T-helper 2 cell treated with Interferon-gamma antibody and Interleukin-4, amounts not matched to agents 5 μg/mL and 100 μg/mL, for 36 hours (primary cell): ENCODE measurements at places on chromosomes 2 and 18.

DNA sequence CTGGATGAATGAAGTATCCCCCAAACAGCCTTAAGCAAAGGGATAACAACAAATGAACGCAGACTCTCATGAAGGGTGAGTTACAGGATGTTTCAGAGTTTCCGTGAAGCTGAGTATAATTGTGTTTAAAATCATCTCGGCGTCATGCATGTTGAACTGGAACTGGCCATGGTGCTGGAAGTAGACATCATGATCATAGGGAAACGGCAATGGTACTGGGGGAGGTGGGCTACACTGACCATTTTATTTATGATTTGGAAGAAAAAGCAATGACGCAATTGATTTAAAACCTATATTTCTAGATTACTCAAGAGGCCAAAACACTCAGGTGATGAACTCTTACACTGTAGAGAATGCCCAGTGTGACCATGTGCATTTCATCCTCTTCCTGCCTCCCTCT lies 387.9 kb upstream of the MYT1L start:
- no peak for DNase-seq
- H3K27me3 ChIP-seq = no peaks in the 10 kb centered on the region
- H3K36me3 ChIP-seq = no peaks in the 10 kb centered on the region
- no peaks in the 10 kb centered on the region for H3K4me1 ChIP-seq
- H3K4me3 ChIP-seq = no peak overlapping the region

- peak overlapping the region; percentile 97 for H3K27ac ChIP-seq
- no peaks in the 10 kb centered on the region for H3K36me3 ChIP-seq
- no peaks in the 10 kb centered on the region for H3K27me3 ChIP-seq
- H3K4me1 ChIP-seq = peaks cover 56% of the 10 kb centered on the region
These were observed 22.5 kb downstream of the TEX44 start for GRCh38 chr2:231615058-231615671.

GRCh38 chr2:219628986-219629901 lies 1.8 kb downstream of the SLC4A3 start:
- H3K27ac ChIP-seq = no peak overlapping the region
- H3K4me3 ChIP-seq = no peak overlapping the region
- H3K36me3 ChIP-seq = no peaks in the 10 kb centered on the region
- no peak for DNase-seq
- H3K4me1 ChIP-seq = peaks cover 4% of the 10 kb centered on the region
- peaks cover 24% of the 10 kb centered on the region for H3K27me3 ChIP-seq

DNA sequence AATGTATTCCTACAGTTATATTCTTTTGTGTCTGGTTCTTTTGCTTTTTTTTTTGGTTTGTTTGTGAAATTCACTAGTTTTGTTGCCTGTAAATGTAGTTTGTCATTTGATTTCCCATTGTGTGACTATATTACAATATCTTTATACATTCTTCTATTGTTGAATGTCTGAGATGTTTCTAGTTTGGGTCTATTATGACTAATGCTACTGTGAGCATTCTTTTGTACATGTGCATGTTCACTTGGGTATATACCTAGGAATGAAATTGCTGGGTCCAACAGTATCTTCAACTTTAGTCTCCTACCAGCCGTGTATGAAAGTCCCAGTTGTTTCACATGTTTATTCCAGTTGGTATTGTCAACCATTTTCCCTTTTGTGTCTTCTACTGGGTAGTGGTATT lies 112.7 kb upstream of the RBMS1 start:
- H3K4me3 ChIP-seq = no peak overlapping the region
- H3K27me3 ChIP-seq = peaks cover 2% of the 10 kb centered on the region
- DNase-seq = no peak
- H3K27ac ChIP-seq = no peak overlapping the region

DNA sequence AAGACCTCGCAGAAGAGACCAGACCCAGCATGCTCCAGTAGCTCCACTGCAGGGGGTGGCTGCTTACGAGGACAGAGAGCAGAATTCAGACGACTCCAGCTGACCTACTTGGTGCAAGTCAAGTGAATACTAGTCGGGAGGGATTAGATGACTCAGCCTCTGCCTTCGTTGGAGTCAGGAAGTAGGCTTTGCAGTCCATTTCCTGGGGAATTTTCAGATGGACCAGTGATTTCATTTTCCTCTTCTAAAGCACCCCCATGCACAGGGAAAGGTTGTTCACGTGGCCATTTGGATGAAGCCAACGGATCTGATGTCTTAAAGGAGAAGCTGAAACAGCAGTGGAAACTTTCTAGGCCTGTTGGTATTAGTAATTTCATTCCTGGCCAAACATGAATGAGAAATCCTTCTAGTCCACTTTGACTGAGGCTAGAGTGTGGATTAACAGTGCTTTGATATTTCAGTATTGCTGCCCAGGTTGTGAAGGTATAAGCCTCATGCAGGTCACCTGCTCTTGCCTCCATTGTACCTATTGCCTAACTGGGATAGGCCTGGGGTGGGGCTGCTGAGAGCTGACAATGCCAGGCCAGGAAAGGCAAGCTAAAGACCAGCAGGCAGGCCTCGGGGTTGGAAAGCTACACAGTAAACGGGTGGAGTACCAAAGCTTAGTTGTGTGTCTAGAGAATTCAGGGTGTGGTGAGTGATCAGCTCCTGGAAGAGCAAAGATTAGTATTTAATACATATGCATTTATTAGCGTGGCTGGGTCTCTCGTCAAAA lies 117.6 kb upstream of the FOSL2 start:
- no peaks in the 10 kb centered on the region for H3K27me3 ChIP-seq
- peaks cover 6% of the 10 kb centered on the region for H3K36me3 ChIP-seq
- no peak overlapping the region for H3K27ac ChIP-seq
- peak overlapping the region; percentile 13 for H3K4me3 ChIP-seq
- peaks cover 48% of the 10 kb centered on the region for H3K4me1 ChIP-seq
- no peak for DNase-seq

- H3K4me1 ChIP-seq = peaks cover 6% of the 10 kb centered on the region
- H3K27ac ChIP-seq = no peak overlapping the region
- H3K36me3 ChIP-seq = peaks cover 2% of the 10 kb centered on the region
- DNase-seq = no peak
- no peaks in the 10 kb centered on the region for H3K27me3 ChIP-seq
These were observed 30.1 kb downstream of the RBKS start for GRCh38 chr2:27860111-27860510.

- peaks cover 9% of the 10 kb centered on the region for H3K36me3 ChIP-seq
- H3K4me3 ChIP-seq = no peak overlapping the region
- DNase-seq = no peak
- no peaks in the 10 kb centered on the region for H3K27me3 ChIP-seq
- no peak overlapping the region for H3K27ac ChIP-seq
These were observed 175.8 kb downstream of the SRBD1 start for GRCh38 chr2:45435316-45435715.

DNA sequence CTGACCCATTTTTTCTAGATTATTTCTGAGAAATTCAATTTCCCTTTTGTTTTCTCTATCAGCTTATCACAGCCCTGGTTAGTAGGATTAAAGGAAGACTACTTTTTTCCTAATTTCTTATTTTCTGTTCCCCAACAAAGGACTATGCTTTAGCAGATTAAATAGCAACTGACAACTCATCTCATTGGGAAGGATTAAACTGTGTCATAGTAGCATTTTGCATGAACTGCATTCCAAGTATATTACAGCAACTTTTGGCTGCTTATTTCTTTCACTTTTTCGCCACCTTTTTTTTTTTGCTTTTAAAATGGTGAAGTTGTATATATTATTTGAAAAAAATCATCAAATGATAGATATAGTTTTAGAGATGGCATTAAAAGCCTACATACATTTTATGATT lies 570.3 kb downstream of the FBXO15 start:
- no peak overlapping the region for H3K27ac ChIP-seq
- no peaks in the 10 kb centered on the region for H3K36me3 ChIP-seq
- H3K27me3 ChIP-seq = no peaks in the 10 kb centered on the region
- no peaks in the 10 kb centered on the region for H3K4me1 ChIP-seq

DNA sequence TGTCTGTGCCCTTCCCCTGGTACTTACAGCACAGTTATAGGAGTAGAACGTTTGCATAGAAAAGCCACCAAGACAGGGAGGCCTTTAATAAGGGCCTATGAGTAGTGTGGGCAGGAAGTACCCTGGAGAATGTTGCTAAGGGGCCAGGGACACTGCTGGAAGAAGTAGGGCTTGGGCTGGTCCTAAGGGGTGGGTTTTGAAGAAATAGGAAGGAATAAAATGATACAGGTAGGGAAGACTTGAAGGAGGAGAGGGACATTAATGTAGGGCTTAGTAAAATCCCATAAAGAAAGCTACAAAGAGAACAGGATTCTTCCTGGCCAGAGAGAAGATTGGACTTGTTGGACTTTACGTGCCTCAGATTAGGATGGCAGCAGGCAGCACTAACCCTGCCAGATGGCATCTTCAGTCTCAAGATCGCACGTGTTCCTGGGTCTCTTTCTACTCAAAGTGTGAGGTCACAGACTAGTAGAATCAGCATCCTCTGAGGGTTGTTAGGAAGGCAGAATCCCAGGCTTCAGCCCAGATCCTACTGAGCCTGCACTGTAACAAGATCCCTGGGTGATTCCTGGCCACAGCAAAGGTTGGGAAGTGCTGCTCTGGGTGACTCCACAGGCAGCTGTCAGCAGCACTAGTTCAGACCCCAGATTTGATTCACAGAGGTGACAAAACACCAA lies 39.2 kb downstream of the EPAS1 start:
- no peak overlapping the region for H3K27ac ChIP-seq
- H3K4me3 ChIP-seq = no peak overlapping the region
- no peaks in the 10 kb centered on the region for H3K36me3 ChIP-seq
- DNase-seq = no peak
- peaks cover 29% of the 10 kb centered on the region for H3K4me1 ChIP-seq
- H3K27me3 ChIP-seq = peaks cover 11% of the 10 kb centered on the region

- no peaks in the 10 kb centered on the region for H3K36me3 ChIP-seq
- no peak for DNase-seq
- H3K27me3 ChIP-seq = peaks cover 27% of the 10 kb centered on the region
These were observed 12.0 kb upstream of the TUBB6 start for GRCh38 chr18:12296087-12296403.

GRCh38 chr2:40248294-40248693 lies 203.6 kb downstream of the SLC8A1 start:
- no peaks in the 10 kb centered on the region for H3K27me3 ChIP-seq
- H3K4me3 ChIP-seq = no peak overlapping the region
- peaks cover 5% of the 10 kb centered on the region for H3K4me1 ChIP-seq
- no peak for DNase-seq
- H3K27ac ChIP-seq = no peak overlapping the region

- no peaks in the 10 kb centered on the region for H3K4me1 ChIP-seq
- no peak overlapping the region for H3K4me3 ChIP-seq
- peaks cover 10% of the 10 kb centered on the region for H3K27me3 ChIP-seq
- no peak overlapping the region for H3K27ac ChIP-seq
- H3K36me3 ChIP-seq = no peaks in the 10 kb centered on the region
These were observed 168.9 kb upstream of the SERPINE2 start for GRCh38 chr2:224208007-224208406.

DNA sequence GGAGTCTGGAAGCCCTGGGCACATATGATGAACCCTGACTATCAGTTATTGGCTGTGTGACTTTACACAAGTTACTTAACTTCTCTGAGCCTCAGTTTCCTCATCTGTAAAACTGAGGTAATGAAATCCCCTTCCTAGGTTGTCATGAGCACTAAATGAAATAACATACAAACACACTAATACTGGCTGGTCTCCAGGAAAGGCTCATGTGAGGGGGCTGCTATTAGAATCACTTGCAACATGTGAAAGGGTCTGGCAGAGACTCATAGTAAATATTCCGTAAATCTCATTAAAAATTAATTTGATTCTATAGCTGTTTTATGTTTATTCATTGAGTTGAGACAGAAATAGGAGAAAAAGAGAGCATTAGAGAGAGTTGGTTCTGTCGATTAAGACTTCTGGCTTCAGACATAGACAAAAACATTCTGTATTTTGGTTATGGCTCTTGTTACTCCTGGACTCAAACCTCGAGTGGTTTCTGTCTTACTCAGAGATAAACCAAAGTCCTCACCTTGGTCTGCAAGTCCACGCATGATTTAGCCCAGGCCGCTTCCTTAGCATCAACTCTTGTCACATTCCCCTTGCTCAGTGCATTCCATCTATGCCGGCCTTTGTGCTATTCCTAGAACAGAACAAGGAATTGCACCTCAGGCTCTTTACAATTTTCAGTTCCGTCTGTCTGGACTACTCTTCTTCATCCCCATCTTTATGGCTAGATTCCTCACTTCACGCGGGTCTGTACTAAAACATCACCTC lies 139.1 kb downstream of the NXPH2 start:
- no peak overlapping the region for H3K4me3 ChIP-seq
- no peaks in the 10 kb centered on the region for H3K36me3 ChIP-seq
- no peaks in the 10 kb centered on the region for H3K4me1 ChIP-seq
- no peak overlapping the region for H3K27ac ChIP-seq

DNA sequence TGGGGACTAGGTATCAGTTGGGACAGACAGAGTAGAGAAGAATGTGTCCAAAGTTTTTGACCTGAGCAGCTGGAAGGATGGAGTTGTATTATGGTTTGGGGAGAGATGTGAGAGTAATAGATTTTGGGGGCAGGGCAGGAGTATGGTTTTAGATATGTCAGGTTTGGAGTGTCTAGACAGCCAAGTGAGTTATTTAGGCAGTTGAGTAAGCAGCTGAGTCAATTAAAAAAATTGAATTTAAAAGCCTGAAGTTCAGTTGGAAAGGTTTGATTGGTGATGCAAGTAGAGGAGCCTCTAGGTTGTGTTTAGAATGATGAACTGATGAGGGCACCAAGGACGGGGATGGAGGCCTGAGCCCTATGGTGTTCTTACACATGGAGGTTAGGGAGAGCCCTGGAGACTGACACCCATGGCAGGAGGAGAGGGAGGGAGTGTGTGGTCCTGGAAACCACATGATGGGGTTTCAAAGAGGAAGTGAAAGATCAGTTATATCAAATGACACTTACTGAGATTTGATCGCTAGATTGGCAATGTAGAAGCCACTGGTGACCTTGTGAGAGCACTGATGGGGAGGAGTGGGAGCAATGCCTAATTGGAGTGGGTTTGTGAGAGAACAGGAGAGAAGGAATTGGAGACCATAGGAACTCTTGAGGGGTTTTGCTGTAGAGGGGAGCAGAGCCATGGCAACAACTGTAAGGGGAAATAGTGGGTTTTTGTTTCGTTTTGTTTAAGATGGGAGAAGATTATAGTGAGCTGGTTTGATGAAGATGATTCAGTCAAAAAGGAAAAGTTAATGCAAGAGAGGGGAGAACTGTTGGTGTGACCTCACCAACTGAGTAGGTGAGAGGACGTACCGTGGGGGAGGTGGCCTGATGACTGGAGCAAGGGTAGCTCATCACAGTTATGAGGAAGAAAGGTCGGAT lies 10.3 kb downstream of the ITGA6 start:
- no peaks in the 10 kb centered on the region for H3K36me3 ChIP-seq
- H3K27ac ChIP-seq = no peak overlapping the region
- no peak overlapping the region for H3K4me3 ChIP-seq
- H3K27me3 ChIP-seq = peaks cover 52% of the 10 kb centered on the region
- peak; percentile 52 for DNase-seq

GRCh38 chr18:63297687-63298399 lies 21.7 kb downstream of the BCL2 start:
- H3K27ac ChIP-seq = no peak overlapping the region
- peak overlapping the region; percentile 55 for H3K4me3 ChIP-seq
- H3K36me3 ChIP-seq = peaks cover 82% of the 10 kb centered on the region
- DNase-seq = no peak
- H3K27me3 ChIP-seq = no peaks in the 10 kb centered on the region

DNA sequence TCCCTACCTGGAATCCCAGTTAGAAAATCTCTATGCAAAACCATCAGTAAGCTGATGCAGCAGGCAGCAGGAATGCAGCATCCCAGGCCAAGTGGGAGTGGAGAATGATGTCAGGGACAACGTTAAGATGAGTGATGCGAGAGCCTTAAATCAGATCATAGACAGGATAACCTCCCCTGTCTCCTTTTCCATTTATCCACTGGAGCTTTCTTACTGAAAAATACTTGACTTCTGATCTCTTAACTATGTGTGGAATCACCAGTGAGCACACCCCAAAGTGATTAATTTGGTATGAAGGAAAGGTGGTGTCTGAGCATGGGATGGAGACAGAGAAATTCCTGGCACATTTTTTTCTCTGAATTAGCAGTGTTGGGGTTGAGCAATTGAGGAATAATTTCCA lies 98.0 kb downstream of the RND3 start:
- no peaks in the 10 kb centered on the region for H3K4me1 ChIP-seq
- no peaks in the 10 kb centered on the region for H3K36me3 ChIP-seq
- no peaks in the 10 kb centered on the region for H3K27me3 ChIP-seq
- no peak for DNase-seq
- H3K4me3 ChIP-seq = no peak overlapping the region
